PC-9 (cell line): ENCODE measurements at places on chromosomes 6 and 20.
A peak's percentile ranks its signal among the peaks of the same experiment; 100 is the strongest.

DNA sequence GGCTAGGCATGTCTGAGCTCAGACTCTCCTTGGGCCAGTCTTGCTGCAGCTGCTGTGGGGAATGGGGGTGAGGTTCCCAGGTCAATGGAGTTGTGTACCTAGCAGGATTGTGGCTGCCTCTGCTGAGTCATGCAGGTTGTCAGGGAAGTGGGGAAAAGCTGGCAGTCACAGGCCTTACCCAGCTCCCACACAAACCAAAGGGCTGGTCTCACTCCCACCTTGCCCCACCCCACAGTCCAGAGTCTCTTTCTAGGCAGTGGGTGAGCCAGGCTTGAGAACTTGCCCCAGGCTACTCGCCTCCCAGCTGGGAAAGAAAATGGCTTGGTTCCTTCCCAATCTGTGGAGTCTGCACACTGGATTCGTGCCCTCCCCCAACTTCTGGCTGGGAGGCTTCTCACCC is 65.7 kb downstream of the SCP2D1 start:
- H3K4me1 ChIP-seq: peaks cover 32% of the 10 kb centered on the region
- DNase-seq: peak; percentile 94
- peak overlapping the region; percentile 46; the same call in 1 of the 2 replicates for H3K4me3 ChIP-seq
- H3K27me3 ChIP-seq: no peaks in the 10 kb centered on the region

- DNase-seq: peak; percentile 24
- no peak overlapping the region for H3K4me3 ChIP-seq
- peak overlapping the region; percentile 76 for H3K27ac ChIP-seq
- H3K4me1 ChIP-seq: peaks cover 18% of the 10 kb centered on the region
Observed at GRCh38 chr6:83867527-83868161, 8.2 kb downstream of the CYB5R4 start.

- no peaks in the 10 kb centered on the region for H3K36me3 ChIP-seq
- no peak overlapping the region for H3K4me3 ChIP-seq
- no peaks in the 10 kb centered on the region; the same call in 1 of the 2 replicates for H3K4me1 ChIP-seq
Observed at GRCh38 chr20:23540624-23541023, 27.7 kb downstream of the CST9L start.

DNA sequence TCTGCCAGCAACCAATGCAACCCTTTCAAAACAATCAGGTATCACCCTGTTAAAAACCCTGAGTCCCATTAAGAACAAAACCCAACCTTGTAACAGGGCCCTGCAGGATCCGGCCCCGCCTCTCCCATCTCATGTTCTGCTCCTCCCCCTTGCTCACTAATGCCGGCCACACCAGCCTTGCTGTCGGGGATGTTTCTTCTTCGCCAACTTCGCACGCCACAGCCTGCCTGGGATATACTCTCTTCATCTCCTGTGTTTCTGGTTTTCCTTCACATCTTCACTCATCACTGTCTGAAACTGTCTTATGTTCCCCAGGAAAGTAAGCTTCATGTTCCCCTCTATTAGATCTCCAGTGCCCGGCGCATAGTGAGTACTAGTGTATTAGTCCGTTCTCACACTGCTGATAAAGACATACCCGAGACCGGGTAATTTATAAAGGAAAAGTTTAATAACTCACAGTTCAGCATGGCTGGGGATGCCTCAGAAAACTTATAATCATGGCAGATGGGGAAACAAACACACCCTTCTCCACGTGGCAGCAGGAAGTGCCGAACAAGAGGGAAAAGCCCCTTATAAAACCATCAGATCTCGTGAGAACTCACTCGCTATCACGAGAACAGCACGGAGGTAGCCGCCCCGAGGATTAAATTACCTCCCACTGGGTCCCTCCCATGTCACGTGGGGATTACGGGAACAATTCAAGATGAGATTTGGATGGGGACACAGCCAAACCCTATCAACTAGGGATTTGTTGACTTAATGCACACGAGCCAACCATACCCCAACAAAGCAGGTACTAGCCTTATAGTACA is 5.1 kb downstream of the TP53RK start:
- peak; percentile 72 for DNase-seq
- H3K4me1 ChIP-seq: peaks cover 17% of the 10 kb centered on the region
- peaks cover 12% of the 10 kb centered on the region; the same call in 1 of the 2 replicates for H3K36me3 ChIP-seq
- H3K27ac ChIP-seq: peak overlapping the region; percentile 47

DNA sequence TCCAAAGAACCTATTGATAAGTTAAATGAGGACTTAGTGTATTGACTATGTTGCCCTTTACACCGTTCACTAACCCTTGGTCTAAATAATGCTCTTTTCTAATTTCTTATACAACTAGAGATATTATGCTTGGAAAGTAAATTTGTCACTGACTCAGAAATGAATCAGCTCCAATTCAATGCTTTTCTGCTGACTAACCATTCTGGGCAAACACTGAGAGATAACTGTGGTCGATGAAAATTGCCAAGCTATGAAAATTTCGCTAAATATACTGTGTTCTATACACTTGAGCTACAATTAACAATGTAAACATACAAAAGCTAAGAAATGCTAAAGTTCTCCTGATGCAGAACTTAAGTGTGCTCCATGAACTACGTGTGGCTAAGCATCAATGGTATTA is 23.1 kb upstream of the FBXO9 start:
- no peaks in the 10 kb centered on the region for H3K27me3 ChIP-seq
- peaks cover 7% of the 10 kb centered on the region; the same call in 1 of the 2 replicates for H3K36me3 ChIP-seq
- DNase-seq: peak; percentile 66
- H3K27ac ChIP-seq: 0 out of 2 replicates have a peak overlapping the region, but pooled peaks have one; percentile 2
